ENCODE measurements at places on chromosomes 2 and 18.
A peak's percentile ranks its signal among the peaks of the same experiment; 100 is the strongest.

DNA sequence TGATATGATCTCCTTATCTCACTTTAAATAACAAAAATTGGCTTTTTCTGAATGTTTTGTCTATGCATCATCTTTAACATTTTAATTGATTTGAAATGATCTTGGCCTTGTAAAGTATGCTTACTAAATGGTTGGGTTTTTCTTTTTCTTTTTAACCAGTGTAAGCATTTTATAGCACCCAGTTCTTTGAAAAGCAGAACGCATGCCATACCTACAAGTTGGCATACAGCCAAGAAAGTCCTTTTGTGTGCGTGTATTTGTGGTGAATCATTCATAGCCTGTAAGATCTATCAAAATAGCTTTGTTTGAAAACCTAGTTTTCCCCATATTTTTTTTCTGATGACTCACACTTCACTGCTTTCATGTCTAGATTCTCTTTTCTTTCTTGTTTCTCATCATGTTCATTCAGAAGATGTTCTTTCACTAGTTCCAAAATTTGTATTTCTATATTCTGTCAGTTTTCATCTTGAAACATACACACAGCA lies 4.1 kb upstream of the VRK2 start:
- no peak for DNase-seq

- no peak for DNase-seq
Observed at GRCh38 chr18:2554696-2555095, 16.6 kb downstream of the METTL4 start.

DNA sequence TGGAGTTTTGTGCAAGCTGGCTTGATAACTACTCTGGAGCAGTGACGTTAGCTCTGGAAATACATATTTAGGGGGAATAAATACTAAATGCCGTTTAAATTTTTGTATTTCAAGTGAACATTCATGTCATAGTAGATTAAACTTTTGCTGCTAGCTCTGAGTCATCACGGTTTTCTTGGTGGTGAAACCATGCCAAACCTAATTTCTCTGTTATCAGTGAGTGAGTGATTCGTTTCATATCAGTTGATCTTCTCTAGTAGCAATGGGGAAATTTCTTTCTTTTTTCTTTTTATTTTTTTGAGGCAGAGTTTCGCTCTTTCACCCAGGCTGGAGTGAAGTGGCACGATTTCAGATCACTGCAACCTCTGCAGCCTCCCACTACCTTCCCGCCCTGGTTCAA lies 211.1 kb downstream of the PTPRM start:
- no peak for DNase-seq

DNA sequence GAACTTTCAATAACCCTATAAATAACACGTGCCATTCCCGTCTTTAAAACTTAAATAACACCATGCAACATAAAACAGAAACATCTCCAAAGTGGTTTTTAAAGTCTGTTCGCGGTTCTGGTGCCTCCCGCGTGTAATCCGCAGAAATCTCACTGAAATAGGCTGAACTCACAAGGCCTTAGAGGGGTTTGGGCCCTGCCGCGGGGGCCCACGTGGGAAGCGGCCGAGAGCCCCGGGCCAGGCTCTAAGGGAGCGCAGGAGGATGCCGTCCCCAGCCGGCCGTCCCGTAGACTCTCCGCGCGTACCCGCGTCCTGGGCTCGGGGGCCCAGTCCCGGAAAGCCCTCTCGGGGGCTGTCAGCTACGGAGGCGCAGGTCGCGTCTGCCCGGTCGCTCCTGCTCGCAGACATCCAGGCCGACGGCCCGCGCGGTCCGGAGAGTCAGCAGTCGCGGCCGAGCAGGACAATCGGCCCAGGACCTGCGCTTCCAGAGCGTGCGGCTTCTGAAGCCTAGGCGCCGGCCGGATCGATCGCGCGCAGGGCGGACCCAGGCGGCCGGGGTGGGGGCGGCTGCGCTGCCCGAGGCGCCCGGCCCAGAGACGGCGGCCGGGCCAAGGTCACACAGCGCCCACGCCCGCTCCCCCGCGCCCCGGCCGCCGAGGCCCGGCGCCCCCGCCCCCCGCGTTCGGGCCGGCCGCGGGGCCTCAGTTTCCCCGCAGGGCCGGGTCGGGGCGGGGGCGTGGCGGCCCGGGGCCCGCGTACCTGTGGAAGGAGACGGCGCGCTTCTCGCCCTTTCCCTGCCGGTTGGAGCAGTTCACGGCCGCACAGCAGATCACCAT lies 558 bp downstream of the THAP4 start:
- peak; percentile 65 for DNase-seq

DNA sequence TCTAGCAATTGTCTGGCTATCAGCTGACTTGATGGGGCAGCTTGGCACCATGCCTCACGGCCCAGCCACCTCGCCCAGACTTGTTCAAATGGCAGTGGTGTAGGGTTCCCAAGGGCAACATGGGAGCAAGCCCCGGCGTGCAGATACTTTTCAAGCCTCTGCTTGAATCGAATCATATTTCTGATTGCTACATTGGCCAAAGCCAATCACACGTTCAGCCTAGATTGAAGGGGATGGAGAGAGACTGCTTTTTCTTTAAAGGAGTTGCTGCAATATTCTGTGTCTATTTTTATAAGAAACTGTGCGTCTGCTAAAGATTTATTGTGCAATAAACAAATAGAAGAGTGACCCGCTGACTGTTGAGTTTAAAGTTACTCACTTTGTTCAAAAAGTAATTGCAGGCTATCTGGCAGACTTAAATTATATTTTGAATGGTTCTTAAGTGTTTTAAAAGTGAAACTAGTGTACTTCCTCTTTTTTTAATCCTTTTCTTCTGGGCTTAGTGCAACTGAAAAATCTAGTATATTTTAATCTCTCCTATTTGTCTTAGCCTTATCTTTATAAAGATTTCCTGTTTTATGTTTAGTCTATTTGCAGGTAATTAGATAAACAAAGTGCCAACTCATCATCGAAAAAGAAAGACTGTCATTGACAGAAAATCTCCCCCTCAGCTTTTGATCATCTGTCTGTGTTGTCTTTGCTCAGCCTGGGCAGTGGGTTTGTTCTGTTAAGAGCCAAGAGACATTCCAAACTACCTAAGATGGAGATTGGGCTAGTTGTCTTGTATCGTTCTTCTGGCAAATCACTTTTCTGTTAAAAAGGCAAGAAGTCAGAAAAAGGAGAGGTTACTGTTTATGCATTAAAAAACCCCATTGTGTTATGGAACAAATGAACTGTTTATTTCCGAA lies 156.1 kb downstream of the TPGS2 start:
- no peak for DNase-seq

- DNase-seq = no peak
Observed at GRCh38 chr2:169702996-169703395, 8.7 kb downstream of the PHOSPHO2 start.

DNA sequence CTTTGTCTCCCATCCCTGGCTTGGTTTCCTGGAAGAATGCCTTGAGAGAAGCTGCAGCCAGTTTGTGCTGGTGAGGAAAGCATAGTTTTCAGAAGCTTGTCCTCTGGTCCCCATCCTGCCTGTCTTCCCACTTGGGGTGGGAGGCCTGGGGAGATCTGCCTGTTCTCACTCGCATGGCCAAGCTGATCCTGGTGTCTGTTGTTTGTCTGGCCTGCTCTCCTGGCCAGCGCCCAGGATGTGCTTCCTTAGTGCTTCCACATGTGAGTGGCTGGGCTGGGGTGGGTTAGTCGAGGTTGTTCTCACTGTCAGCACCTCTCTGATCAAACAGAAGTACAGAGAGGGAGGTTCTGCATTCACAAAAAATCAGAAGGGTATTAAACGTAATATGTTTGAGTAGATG lies 49.5 kb downstream of the PTPRM start:
- no peak for DNase-seq

- DNase-seq = no peak
Observed at GRCh38 chr2:63249161-63249560, 198.5 kb downstream of the OTX1 start.

DNA sequence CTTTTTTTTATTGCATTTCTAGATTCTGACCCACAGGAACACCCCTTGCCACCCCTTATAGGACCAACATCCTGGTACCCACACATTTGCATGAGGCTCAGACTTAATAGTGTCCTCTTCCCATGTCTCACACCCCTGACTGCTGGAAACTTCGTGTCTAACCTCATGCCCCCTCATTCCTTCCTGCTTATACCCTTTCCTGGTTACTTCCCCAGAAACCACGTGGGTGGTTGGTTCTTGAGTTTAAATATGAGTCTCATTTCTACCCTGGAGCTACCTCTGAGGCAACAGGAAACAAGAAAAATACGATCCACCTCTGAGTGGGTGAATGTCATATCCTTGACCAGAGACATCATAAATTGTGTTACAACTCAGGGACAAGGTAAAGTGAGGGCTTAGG lies 1.6 kb downstream of the TNP1 start:
- DNase-seq = no peak

GRCh38 chr2:1736045-1736444 lies 8.3 kb downstream of the PXDN start:
- no peak for DNase-seq

DNA sequence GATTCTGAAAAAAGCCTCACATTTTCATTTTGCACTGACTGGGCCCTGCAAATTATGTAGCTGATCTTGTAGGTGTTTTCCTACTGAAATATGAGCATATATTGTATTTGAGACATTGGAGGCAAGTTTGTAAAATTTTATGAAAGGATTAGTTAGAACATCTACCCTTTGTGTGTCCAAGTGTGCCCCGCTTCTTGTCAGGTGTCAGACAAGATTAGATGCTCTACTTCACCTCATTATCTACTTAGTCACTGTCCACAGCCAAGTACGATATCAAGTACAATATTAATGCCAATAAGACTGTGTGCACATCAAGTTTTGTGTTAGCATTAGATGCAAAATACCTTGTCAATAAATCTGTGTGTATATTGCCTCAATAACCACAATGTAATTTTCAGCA lies 67.8 kb upstream of the RPRM start:
- DNase-seq = no peak

- DNase-seq = no peak
Observed at GRCh38 chr18:46291149-46291548, 187.0 kb downstream of the HAUS1 start.

DNA sequence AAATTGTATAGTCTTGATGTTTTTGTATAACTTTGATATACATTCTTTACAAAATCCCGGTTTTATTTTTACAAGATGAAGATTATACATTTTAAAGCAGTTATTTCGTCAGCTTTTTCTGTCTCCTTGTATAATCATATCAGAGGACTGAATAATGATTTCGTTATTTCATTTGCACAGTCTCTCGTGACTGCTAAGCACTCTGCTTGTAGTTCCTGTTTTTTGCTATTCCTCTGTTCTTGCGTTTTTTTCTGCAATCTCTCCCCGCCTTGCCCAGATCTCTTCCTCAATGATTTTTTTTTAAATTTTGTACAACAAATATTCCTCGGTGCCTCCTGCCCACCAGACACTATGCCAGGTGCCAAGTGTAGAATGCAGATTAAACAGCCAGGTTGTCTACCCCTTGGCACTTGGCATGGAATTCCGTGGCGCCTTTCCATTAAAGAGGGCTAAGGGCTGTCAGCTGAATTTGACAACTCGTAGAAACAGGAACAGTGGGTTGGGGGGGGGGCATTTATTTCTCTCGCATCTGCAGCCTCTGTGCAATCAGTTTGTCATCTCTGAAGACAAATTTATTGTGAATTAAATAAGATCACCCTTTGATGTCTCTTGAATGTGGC lies 69.6 kb downstream of the KLHL29 start:
- DNase-seq = no peak

- DNase-seq = no peak
Observed at GRCh38 chr18:53153281-53153680, 813.3 kb downstream of the DCC start.

GRCh38 chr18:62338446-62339105 lies 13.5 kb downstream of the TNFRSF11A start:
- DNase-seq = no peak

DNA sequence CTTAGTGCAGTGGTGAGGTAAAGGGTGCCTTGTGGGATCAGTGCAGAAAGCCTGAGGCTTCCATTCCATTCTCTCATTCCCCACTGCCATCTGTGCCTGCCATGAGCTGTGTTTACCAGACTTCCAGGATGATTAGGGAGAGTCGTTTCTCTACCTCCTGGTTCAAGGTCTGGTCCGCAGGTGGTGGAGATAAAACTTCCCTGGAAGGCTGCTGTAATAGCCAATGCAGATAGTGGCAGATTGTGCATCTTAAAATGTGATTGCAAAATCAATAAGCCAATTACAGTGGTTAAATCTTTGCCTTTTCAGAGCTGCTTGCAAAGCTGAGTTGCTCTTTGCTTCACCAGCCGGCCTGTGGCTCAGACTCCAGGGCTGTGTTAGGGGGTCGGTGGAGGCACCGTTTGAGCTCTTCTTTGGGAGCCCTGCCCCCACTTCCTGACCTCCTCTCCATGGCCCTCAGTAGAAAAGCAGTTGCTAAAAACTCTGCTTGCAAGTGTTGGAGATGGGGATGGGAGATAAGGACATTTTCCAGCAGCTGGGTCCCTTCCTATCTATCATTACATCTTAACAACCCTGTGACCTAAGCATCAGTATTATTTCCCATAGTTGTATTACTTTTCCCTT lies 95.2 kb upstream of the HS6ST1 start:
- DNase-seq = no peak

DNA sequence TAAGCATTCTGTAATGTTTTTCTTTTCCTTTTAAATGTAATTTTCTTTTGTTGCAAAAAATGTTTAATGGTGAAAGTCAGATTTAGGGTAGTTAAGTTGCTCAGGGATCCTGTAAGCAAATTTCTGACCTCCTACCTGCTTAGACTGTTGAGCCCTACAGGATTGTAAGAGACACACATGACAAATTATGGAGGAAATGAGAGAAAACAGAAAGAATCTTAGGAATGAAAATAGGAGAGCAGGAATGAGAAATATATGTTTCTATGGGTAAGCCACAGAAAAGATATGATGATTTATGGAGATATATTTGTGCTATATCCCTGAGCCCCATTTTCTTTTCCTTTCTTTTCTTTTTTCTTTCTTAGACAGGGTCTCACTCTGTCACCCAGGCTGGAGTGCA lies 28.3 kb downstream of the CYBRD1 start:
- DNase-seq = no peak

- no peak for DNase-seq
Observed at GRCh38 chr18:35827275-35827902, 145.1 kb upstream of the RMP24 start.

GRCh38 chr2:36452260-36452659 lies 96.7 kb downstream of the CRIM1 start:
- no peak for DNase-seq

DNA sequence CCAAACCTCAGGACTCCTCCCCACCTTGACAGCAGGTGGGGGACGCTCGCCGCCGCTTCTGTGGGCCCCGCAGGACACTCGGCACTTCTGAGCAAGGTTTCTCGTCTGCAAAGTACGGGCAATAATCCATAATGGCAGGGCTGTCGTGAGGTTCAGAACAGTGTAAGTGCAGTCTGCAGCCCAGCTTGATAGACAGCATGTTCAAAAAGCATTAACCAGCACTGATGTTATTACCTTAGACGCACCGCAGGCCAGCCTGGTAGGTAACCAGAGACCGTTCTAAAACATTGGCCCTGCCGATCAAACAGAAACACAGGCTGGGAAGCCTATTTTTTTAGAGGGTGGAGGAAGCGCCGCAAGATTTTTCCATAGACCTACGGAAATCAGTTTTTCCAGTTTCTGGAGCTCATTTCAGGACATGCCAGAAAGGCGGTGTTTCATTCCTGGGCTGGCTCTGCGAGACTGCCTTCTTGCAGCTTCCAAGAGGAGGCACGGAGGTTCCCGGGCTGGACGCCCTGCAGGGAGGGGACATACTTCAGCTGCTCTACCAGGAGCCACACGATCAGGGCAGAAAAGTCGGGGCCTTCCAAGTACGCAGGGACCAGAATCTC lies 148.7 kb downstream of the TPO start:
- no peak for DNase-seq

Measured in GM10248 (cell line).